Upper lobe of left lung (tissue), 6 donors: ENCODE measurements at places on chromosomes 12 and 14.

GRCh38 chr14:75044752-75045151, 6.5 kb downstream of the MLH3 start:
- no peak overlapping the region for H3K4me3 ChIP-seq
- no peaks in the 10 kb centered on the region for H3K27me3 ChIP-seq
- H3K36me3 ChIP-seq = no peaks in the 10 kb centered on the region
- H3K27ac ChIP-seq = no peak overlapping the region
- peaks cover 51% of the 10 kb centered on the region for H3K4me1 ChIP-seq
- no peak for DNase-seq

DNA sequence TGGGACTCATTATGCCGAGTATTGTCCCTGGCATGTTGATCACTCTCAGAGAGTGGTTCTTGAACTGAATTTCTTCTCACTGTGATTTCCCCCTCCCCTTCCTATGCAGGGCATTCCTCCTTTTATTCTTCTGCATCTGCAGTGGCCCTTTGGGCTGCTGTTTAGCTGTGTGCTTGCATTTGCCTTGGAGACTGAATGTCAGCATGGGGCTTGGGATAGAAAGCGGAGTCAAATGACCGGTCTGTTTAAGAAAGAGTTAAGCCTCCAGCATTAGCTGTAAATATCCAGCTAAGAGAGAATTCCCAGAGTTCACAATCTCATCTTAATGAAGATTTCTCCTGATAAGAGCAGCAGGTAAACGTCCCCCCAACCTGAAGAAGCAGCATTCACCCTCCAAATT, 65.6 kb upstream of the RMST start:
- no peak for DNase-seq
- H3K4me1 ChIP-seq = no peaks in the 10 kb centered on the region
- H3K4me3 ChIP-seq = no peak overlapping the region
- H3K27me3 ChIP-seq = no peaks in the 10 kb centered on the region
- H3K27ac ChIP-seq = no peak overlapping the region

DNA sequence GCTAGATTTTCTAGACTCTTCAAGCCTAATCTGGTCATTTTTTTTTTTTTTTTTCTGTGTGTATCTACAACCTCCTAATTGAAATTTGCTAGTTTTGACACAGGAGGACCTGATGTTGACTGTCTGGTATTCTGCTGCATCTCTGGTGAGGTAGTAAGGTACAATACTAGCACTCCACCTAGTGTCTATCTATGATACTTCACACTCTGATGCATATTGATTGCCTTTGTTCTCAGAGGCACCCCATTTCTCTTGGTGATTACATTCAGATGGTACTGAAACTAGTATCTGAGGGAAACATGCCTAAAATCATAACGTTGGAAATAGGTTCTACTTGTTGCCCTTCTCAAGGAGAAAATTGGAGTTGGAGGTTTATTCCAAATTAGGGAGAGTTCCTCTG, 930.5 kb upstream of the NOVA1 start:
- no peaks in the 10 kb centered on the region for H3K36me3 ChIP-seq
- H3K4me3 ChIP-seq = no peak overlapping the region
- no peaks in the 10 kb centered on the region for H3K4me1 ChIP-seq

- H3K36me3 ChIP-seq = peaks cover 37% of the 10 kb centered on the region
- H3K27ac ChIP-seq = no peak overlapping the region
- H3K4me3 ChIP-seq = no peak overlapping the region
- no peaks in the 10 kb centered on the region for H3K27me3 ChIP-seq
Measured at GRCh38 chr12:119683413-119683812, 15.5 kb downstream of the PRKAB1 start.

DNA sequence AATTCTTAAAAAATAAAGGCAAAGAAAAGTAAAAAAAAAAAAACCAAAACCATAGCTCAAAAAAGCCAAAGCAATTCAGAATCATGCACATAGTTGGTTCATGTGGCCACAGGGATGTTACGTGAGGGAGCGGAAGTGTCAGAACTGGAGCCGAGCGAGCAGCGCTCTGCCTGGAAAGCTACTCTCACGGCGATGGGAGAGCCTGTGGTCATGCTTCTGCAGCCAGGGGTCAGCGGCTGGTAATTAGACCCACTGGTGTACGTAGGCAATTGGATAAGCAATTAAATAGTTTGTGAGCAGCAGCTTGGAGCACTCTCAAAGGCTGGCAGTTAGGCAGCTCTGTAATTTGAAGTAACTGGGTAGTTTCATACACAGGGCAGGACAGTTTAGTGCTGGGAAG, 58.1 kb downstream of the TRHDE start:
- no peaks in the 10 kb centered on the region for H3K4me1 ChIP-seq
- no peak overlapping the region for H3K27ac ChIP-seq
- DNase-seq = no peak
- no peak overlapping the region for H3K4me3 ChIP-seq
- H3K27me3 ChIP-seq = no peaks in the 10 kb centered on the region

DNA sequence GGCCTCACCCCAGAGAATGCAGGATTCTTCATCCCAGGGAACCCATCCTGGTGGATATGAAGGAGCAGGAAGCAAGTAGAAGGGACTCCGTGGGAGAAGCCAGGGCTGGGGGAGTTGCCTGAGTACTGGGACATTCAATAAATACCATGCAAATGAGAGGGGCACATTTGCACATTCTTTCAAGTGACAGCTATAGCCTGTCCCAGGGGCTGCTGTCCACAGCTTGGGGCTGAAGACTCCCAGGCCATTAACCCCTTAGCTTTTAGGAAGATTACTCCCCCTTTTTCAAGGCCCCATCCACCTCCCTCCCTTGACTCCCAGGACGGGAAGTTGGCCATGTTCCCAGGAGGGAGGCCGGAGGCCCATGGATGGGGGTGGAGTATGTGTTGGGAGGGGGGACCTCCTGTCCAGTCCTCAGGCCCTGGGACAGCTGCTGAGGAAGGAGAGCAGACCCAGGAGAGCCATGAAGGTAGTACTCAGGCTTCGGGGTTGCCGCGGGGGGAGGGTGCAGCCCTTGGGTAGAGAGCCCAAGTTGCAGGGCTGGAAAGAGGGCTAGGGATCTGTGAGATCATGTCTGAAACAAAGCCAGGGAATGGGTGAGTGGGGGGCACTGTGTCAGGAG, 974 bp upstream of the TNS2 start:
- peak overlapping the region; percentile 97 for H3K27ac ChIP-seq
- peak overlapping the region; percentile 74 for H3K4me3 ChIP-seq
- no peaks in the 10 kb centered on the region for H3K36me3 ChIP-seq
- no peaks in the 10 kb centered on the region for H3K27me3 ChIP-seq

DNA sequence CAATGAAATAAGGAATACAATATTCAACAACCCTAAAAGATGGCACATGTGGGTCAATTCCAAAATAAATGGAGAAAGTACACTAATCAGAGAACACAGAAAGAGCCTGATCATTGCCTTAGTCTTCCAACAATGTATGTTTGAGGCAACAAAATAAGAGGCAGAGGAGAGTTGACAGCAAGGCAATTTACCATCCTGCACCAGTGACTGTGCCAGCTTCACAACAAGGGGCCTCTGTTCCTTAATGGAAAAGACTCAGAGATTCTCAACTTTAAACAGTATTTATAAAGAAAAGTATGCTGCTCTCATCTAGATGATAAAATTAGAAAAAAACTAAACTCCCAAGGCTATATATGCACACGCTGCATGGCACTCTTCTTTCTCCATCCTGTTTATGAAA, 25.9 kb downstream of the EPS8 start:
- H3K36me3 ChIP-seq = no peaks in the 10 kb centered on the region
- no peaks in the 10 kb centered on the region for H3K27me3 ChIP-seq
- no peak for DNase-seq
- no peak overlapping the region for H3K27ac ChIP-seq

GRCh38 chr14:73997108-73997943, 21.8 kb downstream of the ENTPD5 start:
- DNase-seq = no peak
- no peaks in the 10 kb centered on the region for H3K27me3 ChIP-seq
- H3K27ac ChIP-seq = no peak overlapping the region
- peaks cover 2% of the 10 kb centered on the region for H3K36me3 ChIP-seq
- no peak overlapping the region for H3K4me3 ChIP-seq

DNA sequence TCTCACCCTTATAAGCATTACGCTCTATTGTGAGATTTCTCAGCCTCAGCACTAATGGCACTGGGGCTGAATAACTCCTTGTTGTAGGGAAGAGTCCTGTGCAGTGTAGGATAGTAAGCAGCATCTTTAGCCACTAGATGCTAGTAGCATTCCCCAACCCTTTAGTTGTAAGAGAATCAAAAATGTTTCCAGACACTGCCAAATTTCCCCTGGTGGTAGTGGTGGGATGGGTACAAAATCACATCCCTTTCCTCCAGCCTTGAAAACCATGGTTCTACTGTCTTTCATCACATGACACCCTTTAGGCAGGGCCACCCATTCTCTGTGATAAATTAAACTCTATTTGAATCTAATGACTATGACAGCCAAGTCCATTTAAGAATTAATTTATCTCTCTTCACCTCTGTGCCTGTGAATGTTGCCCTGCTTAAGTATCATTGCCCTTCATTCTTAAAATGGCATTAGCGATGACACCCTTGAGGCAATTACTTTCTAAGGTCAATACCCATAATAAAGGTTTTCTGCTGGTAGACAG, 199.4 kb downstream of the ANO4 start:
- H3K4me3 ChIP-seq = no peak overlapping the region
- H3K36me3 ChIP-seq = no peaks in the 10 kb centered on the region
- H3K27ac ChIP-seq = no peak overlapping the region
- DNase-seq = no peak
- no peaks in the 10 kb centered on the region for H3K4me1 ChIP-seq

- no peaks in the 10 kb centered on the region for H3K36me3 ChIP-seq
- H3K27me3 ChIP-seq = no peaks in the 10 kb centered on the region
- no peak overlapping the region for H3K4me3 ChIP-seq
- H3K4me1 ChIP-seq = no peaks in the 10 kb centered on the region
Measured at GRCh38 chr14:99930420-99931274, 134.6 kb upstream of the EVL start.

- H3K4me3 ChIP-seq = peak overlapping the region; percentile 97
- DNase-seq = no peak
- H3K27ac ChIP-seq = peak overlapping the region; percentile 85
Measured at GRCh38 chr12:107684990-107685359, 624 bp upstream of the PWP1 start.

- H3K27me3 ChIP-seq = no peaks in the 10 kb centered on the region
- H3K36me3 ChIP-seq = no peaks in the 10 kb centered on the region
- H3K4me3 ChIP-seq = no peak overlapping the region
- DNase-seq = no peak
- no peak overlapping the region for H3K27ac ChIP-seq
Measured at GRCh38 chr14:99064262-99064954, 207.6 kb downstream of the BCL11B start.

GRCh38 chr12:82919388-82920054, 232.8 kb downstream of the TMTC2 start:
- no peaks in the 10 kb centered on the region for H3K4me1 ChIP-seq
- no peaks in the 10 kb centered on the region for H3K27me3 ChIP-seq
- no peak overlapping the region for H3K4me3 ChIP-seq

DNA sequence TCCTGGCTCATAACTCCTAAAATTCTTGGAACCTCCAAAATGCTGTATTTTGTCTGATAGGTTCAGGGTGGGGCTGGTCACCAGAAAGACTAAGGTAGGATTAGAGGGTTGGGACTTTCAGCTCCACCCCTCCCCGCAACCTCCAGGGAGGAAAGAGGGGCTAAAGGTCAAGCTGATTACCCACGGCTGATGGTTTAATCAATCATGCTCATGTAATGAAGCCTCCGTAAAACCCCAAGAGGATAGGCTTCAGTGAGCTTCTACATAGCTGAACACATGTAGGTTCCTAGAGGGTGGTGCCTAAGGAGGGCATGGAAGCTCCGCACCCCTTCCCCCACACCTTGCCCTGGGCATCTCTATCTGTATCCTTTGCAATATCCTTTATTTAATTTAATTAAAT, 60.0 kb downstream of the DGLUCY start:
- H3K27me3 ChIP-seq = no peaks in the 10 kb centered on the region
- no peak for DNase-seq
- H3K36me3 ChIP-seq = peaks cover 22% of the 10 kb centered on the region
- H3K27ac ChIP-seq = no peak overlapping the region
- H3K4me1 ChIP-seq = peaks cover 7% of the 10 kb centered on the region
- no peak overlapping the region for H3K4me3 ChIP-seq

- no peaks in the 10 kb centered on the region for H3K27me3 ChIP-seq
- H3K36me3 ChIP-seq = no peaks in the 10 kb centered on the region
Measured at GRCh38 chr14:101707863-101708620, 53.5 kb upstream of the PPP2R5C start.

GRCh38 chr14:43307836-43308235, 1199.2 kb downstream of the FSCB start:
- H3K27ac ChIP-seq = no peak overlapping the region
- no peak overlapping the region for H3K4me3 ChIP-seq
- no peaks in the 10 kb centered on the region for H3K27me3 ChIP-seq
- DNase-seq = no peak
- no peaks in the 10 kb centered on the region for H3K36me3 ChIP-seq

DNA sequence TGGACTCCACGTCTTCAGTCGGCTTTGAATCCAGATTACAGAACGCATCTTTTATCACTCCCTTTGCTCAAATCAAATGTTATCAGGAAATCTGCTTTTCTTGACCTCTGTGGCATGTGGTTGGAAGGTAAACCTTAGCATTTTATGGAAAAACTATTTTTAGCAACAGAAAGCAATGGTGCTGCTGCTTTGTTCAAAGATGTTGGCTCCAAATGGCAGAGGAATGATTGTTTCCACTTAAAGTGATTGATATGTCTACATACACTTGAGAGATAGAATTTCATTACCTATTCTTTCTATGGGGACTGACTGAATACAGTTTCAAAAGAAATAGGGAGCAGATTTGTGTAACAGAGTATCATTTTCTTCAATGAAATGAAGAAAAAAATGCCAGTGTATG, 761.2 kb downstream of the NOVA1 start:
- no peak overlapping the region for H3K27ac ChIP-seq
- no peaks in the 10 kb centered on the region for H3K27me3 ChIP-seq
- no peaks in the 10 kb centered on the region for H3K36me3 ChIP-seq
- no peaks in the 10 kb centered on the region for H3K4me1 ChIP-seq

GRCh38 chr12:116298578-116298977, 21.1 kb upstream of the MED13L start:
- peaks cover 18% of the 10 kb centered on the region for H3K4me1 ChIP-seq
- no peaks in the 10 kb centered on the region for H3K36me3 ChIP-seq
- DNase-seq = no peak

DNA sequence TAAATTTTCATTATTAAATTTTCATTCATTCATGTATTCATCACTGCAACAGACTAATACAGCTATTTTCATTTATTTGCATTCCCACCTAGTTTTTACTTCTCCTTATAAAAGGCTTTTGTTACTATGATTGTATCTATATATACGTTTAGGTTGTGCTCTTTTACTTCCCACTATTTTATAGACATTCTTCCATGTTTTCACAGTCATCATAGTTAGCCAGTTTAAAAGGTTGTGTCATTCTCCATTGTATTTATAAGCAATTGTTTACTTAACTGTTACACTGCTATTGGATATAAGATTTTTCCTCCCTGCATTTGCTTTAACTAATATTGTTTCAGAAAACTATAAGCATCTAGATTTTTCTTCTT, 12.0 kb downstream of the ABHD12B start:
- H3K27ac ChIP-seq = no peak overlapping the region
- no peak overlapping the region for H3K4me3 ChIP-seq
- no peaks in the 10 kb centered on the region for H3K27me3 ChIP-seq
- no peak for DNase-seq
- H3K36me3 ChIP-seq = no peaks in the 10 kb centered on the region

- no peaks in the 10 kb centered on the region for H3K36me3 ChIP-seq
- no peaks in the 10 kb centered on the region for H3K4me1 ChIP-seq
- no peaks in the 10 kb centered on the region for H3K27me3 ChIP-seq
- no peak overlapping the region for H3K4me3 ChIP-seq
- peak; percentile 82 for DNase-seq
- no peak overlapping the region for H3K27ac ChIP-seq
Measured at GRCh38 chr12:1830981-1831963, 10.9 kb downstream of the LRTM2 start.
